CD4-positive, alpha-beta T cell treated with Interleukin-6 for 4 hours (primary cell): ENCODE measurements at places on chromosomes 16 and 17.
A peak's percentile ranks its signal among the peaks of the same experiment; 100 is the strongest.

DNA sequence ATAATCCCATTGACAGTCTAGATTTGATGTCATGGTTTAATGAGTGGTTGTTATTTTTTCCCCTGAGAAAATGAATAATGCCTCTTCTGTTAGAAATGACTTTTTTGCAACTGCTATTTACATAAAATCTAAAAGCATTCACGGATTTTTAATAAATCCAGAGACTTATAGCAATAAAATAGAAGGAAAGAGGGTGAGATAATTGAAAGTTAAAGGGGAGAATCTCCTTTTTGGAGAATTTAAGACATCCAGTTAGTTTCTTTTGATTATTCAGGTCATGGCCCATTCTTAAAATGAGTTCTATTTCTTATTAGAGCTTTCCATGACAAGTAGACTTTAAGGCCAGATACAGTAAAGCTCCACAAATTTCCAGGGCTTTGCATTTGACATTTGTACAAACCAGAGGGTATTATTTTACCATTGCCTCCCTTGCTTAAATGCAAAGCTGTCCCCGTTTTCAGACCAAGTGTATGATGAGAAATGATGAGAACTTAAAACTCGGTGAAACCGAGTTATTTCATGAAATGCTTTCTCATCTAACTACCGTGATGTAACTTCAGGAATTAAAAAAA lies 789.0 kb upstream of the SOX9 start:
- no peak for DNase-seq

DNA sequence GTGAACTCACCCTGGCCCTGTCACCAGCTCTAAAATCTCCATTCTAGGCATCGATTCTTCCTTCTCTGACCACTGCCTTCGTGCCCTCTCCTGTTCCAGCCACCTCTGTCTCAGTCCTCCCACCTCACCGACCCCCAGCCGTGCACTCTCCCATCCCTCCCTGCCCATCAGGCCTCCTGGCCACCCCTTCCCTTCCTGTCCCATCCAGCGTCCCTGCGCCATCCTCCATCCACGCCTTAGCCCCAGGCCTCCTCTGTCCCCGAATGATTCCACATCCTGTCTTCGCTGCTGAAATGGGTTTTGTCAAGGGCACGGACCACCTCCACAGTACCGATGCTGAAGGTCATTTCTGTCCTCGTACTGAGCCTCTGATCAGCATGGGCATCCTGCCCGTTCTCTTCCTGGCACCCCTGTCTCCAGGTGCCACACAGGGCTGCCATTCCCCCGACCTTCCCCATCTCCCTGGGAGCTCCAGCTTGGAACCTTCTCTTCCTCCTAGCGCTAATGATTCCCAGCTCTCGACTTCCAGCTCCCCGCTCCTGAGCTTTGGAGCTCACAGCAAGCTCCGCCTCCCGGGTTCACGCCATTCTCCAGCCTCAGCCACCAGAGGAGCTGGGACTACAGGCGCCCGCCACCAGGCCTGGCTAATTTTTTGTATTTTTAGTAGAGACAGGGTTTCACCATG lies 2.6 kb downstream of the TRIM65 start:
- no peak for DNase-seq

DNA sequence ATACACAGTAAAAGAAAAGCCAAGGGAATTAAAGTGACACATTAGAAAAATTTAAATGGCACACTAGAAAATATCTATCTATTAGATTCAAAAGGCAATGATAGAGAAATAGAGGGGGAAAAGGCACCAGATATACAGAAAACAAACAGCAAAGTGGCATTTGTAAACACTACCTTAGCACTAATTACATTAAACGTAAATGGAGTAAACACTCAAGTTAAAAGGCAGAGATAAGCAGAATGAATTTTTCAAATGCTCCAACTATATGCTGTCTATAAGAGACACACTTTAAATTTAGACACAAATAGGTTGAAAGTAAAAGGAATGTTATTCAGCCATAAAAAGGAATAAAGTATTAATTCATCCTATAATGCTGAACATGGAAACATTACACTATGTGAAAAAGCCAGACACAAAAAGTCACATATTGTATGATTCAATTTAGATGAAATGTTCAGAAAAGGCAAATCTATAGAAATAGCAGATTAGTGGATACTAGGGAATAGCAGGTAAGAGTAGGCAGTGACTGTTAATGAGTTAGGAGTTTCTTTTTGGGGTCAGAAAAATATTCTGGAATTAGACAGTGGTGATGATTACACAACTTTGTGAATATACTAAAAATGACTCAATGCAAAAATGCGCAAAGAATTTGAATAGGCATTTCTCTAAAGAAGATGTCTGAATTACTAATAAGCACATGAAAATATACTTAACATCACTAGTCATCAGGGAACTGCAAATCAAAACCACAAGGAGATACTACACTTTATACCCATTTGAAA lies 92.4 kb downstream of the BRIP1 start:
- no peak for DNase-seq

GRCh38 chr16:88926374-88926990 lies 50.5 kb downstream of the CBFA2T3 start:
- no peak for DNase-seq

DNA sequence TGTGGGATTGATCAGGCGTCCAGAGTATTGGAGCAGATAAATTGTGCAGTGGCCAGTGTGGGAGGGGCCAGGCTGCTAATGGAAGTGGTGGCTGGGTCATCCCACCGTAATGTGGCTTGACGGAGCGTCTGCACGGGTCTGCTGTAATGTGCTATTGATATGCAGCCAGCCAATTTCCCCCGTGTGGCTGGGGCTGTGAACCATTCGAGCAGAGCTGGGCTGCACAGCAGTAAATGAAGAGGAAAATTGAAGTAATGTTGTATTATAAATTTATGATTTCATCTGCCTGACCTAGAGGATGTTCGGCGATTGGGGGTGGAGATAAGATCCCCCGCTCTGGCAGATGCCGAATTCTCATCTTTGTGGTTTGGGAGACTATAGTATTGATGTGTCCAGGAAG lies 121.5 kb downstream of the CCDC182 start:
- DNase-seq, result no peak

DNA sequence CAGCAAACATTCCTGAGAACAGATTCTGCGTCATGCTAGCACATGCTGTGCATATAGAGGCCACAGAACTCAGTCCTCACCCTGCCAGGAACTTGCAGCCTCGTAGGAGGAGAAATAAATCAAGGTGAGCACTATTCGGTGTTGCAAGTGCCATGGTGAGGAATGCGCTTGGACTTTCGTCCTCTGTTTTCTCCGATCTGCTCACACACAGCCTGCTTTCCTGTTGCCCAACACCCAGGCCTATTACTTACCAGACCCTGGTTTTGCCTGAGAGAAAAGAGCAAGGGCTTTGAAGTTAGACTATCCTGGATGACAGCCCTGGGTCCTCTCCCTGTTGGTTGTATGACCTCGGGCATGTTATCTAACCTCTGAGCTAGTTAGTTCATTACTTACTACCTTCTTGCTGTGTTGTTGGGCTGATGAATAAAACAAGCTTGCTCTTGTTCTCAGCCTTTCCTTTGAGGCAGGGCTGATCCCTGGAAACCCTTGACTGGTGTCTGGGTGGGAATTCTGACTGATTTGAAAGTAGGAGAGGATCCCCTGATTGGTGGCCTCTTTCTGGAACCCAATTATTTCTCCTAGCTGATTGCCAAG lies 2.9 kb downstream of the ACSF2 start:
- no peak for DNase-seq

- DNase-seq, result no peak
These were observed 1.6 kb downstream of the MIEF2 start for GRCh38 chr17:18262111-18262510.

GRCh38 chr16:12617401-12617819 lies 186.3 kb downstream of the CPPED1 start:
- no peak for DNase-seq

DNA sequence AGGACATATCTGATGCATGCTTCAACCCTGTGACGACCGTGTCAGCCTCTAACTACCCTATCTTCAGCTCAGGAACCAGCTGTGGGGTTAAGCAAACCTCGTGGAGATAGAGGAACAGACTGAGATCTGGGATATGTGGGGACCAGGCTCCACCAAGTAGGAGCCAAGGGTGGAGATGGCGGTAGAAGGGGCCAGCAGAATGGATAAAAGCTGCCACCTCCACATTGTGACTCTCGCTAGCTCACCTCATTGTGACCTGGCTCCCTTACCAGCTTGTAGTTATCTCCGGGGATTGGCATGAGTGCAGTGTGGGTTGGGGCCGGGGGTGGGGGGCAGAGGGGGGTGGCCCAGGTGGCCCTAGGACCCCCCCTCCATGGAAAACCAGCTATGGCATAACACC lies at the start of gene SPEM2:
SPEM2 (plus strand) TSS at position 301 of the 400 bp plus-strand sequence; CDS start at position 374, 73 bp downstream.
- no peak for DNase-seq

DNA sequence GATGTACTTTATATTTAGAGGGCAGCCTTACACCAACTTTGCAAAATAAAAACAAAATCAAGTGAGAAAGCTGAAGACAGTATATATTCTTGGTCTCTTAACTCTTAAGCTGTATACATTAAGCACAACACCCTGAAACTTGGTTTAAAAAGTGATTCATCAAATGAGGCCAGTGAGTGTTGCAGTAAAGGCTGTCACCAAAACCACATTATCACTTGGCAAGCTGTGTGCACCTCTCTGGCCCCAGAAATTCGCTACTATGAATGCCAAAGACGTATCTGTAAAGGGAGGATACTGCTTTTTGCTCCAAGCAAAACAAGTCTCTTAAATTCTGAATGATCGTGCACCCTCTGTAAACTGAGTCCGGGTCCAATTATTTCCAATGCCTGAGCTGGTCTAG lies 163.9 kb downstream of the ZFHX3 start:
- no peak for DNase-seq

DNA sequence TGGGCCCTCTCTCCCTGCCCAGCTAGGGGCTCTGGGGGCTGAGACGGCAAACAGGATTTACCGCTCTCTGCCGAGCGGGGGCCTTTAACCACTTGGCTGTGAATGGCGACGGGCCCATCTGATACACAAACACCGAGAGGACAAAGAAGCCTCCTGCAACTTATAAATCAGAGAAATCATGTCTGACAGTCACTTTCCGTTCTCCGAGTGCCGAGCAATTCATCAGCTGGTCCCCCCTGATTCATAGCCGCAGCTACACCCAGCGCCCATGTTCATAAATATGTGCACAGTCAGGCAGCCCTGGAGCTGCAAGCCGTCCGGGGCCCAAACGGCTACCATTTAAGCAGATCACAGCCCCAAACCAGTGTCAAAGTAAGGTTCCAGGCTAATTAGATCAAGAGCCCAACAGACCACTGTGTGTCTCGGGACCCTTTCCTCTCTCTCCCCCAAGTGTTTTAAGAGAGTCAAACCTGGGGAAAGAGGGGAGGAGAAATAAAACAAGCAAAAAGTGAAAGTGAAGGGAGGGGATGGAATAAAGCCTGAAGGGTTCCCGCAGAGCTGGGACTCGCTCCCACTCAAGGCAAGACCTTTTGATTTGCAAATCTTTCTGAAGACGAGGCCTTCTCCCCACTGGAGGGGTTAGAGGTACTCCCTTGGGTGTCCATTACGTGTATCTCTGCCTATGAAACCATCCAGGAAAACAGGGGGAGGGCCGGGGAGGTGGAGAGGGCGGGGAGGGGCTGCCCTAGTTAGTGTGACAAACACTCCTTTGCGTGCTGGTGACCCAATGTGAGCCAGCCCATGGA lies 154.7 kb downstream of the C16orf78 start:
- peak; percentile 46 for DNase-seq

GRCh38 chr16:10226141-10226986 lies 44.1 kb upstream of the GRIN2A start:
- no peak for DNase-seq

DNA sequence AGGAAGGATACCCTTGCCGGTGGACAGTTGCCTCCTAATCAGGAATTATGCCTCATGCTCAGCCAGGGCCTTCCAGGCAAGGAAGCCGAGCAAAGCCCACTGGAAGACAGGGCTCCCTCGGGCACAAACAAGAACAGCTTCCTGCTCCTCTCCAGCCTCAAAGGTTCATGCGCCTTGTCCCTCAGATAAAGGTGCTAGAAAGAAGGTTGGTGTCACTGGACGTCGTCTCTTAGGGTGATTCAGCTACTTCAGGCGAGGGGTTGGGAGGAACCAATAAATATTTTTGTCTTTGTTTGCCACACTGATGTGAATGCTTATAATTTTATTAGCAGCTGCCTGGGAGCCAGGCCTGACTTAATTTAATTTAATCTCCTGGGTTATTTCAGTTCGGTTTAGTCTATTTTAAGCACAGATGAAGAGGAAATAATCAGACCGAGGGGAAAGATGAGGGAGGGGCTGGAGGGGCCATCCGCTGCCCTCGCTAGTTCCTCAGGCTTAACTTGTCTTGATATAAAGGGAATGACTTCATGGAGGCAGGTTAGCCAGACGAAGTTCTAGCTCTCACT lies 171.8 kb upstream of the CACNG5 start:
- DNase-seq, result no peak
